ENCODE measurements at places on chromosomes 1 and 21.

GRCh38 chr1:183194527-183195141, 8.6 kb downstream of the LAMC2 start:
- DNase-seq = no peak

- no peak for DNase-seq
Measured at GRCh38 chr1:26373281-26373680, 731 bp upstream of the ZNF683 start.

GRCh38 chr21:43340491-43341377, 86.2 kb downstream of the SIK1 start:
- no peak for DNase-seq

DNA sequence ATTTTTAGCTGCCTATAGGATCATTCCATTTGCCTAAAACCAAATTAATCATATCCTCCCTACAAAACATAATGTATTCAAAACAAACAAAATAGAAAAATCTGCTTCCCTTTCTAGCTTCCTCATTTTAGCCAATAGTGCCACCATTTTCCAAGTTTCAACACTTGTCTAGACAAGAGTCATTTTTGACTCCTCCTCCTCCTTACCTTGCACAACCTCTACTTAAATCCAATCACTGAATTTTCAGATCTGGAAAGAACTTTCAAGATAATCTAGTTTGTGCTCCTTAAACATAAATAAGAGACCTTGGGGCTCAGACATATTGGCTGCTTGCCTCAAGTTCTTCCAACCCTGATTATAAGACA, 7.4 kb downstream of the STX6 start:
- DNase-seq = no peak

DNA sequence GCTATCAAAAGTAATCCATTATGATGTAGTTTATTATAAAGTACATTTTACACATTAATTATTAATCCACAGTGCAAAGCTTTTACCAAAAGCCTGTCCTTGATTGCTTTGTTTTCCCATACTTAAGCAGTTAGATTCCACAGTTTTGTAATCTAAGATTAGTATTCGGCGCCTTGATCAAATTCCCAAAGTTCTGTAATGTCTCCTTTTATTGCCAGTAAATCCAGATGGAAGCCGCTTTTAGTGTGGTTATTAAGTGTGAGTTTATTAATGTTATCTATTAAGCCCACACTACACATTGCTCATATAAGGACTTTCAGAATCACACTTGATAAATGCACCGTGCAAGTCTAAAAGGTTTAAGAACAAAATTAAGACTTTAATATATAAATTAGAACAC, 199.2 kb upstream of the PKN2 start:
- DNase-seq = no peak

DNA sequence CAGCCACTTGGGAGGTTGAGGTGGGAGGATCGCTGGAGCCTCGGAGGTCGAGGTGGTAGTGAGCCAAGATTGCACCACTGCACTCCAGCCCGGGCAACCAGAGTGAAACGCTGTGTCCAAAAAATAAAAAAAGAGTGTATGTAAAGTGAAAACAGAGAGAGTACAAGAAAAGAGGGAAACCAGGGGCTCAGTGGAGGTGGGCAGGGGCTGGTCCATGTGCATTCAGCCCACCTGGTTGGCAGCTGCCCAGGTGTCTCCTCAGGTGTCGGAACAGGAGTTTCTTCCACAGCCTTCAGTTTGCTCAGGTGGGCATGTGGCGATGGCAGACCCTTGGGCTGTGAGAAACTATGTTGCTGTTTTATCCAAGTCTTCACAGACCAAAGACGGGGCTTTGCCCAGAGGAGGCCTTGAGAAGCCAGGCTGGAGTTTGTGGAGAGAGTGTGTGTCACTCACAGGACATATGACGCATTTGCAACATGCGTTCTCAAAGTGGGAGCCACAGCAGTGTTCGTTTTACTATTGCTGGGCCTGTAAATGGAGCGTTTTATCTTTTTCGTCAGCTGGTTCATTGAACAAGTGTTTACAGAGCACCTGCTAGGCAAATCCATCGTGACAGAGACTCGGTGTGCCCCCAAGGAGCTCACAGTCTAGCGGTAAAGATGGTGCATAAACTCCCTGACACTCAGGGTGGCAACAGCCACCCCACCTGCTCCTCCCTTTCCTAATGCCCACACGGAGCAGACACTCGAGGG, 22.4 kb upstream of the SAMD11 start:
- DNase-seq = no peak

GRCh38 chr1:236103059-236103458, 38.2 kb upstream of the NID1 start:
- no peak for DNase-seq

DNA sequence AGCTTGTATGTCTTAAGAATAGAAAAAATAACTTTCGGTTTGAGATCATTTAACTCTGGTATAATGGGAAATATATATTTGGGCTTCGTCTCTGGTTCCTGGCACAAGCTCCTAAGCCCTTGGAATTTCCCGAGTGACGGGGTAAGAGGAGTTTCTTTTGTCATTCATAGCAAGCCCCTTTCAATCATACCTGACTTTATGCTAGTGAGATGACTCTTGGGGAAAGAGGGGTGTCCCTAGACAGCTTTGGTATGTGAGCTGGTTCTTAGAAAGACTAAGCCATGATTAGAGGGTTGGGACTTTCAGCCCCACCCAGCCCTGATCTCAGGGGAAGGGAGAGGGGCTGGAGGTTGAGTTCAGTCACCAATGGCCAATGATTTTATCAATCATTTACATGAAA, 13.9 kb upstream of the MTARC1 start:
- no peak for DNase-seq

GRCh38 chr1:216476341-216476740, 53.1 kb upstream of the USH2A start:
- DNase-seq = no peak

DNA sequence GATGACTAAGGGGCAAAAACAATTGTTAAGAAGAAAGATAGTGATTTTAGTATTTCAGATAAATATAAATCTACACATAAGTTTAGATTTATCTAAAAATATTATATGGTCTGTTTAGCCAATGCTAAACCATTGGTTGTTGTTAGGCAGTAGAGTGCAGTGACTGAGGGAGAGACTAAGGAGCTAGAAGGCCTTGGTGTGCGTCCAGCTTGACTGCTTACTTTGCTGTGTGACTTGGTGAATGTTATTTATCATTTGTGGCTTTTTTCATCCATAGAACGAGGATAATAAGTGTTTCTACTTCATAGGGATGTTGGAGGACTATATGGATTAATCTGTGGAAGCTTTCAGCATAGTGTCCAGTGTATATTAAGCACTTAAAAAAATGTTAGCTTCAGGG, 264.7 kb upstream of the C1orf105 start:
- no peak for DNase-seq

- DNase-seq = no peak
Measured at GRCh38 chr1:234564035-234565029, 45.6 kb downstream of the IRF2BP2 start.

DNA sequence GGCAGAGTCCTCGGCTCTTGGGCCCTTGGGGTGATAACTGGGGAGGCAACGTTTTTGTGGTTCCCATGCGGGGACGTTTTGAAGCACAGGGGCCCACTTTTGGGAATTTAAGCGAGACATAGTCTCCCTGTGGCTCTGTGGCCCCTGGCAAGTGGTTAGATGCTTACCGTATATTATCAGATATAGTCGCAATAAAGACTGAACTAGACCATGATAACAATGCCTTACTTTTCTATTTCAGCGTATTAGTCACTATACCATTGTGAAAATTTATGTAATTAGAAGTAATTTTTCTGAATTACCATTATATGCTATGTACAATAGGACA, 538 bp upstream of the RCAN1 start:
- no peak for DNase-seq

Data from retina (tissue), 1 donor.